ENCODE measurements at places on chromosomes 12 and 14.

GRCh38 chr12:131694116-131694838, 16.6 kb upstream of the SFSWAP start:
- DNase-seq: no peak

- no peak for DNase-seq
These were observed 606.1 kb downstream of the SLC16A7 start for GRCh38 chr12:60201891-60202290.

DNA sequence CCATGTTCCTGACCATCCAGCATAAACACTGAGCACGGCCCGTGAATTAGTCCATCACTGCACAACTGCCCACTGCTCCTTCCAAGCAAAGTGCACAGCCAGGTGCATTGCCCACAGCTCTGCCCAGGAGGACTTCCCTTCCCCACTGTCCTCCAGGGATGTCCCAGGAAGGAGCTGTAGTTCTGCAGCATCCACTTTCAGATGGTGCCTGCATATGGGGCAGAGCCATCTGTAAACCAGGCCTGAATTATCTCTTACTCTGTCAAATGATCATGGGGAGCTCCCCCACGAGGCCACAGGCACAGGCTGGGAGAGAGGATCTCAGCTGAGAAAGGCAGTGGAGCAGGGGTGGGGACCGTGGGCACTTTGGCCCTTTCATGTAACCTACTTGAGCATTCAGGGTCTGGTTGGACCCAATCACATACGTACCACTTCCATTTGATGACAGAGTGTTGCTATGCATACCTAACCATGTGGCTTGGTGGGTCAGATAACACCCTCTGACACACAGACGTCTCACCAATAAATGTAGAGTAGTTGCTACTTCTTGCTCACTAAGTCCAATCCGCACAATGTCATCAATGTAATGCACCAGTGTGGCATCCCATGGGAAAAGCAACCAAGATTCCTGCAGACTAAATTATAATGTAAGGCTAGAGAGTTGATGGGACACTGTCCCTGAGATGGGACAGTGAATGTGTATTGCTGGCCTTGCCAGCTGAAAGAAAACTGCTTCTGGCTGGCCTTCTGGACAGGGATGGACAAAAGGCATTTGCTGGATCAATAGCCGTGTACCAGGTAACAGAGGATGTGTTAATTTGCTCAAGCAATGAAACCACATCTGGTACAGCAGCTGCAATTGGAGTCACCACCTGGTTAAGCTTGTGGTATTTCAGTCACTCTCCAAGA, 113.8 kb upstream of the C14orf180 start:
- no peak for DNase-seq

- DNase-seq: no peak
These were observed 438.2 kb upstream of the FAR2 start for GRCh38 chr12:28710882-28711281.

- DNase-seq: no peak
These were observed 122.7 kb downstream of the SINHCAF start for GRCh38 chr12:31203261-31203660.

DNA sequence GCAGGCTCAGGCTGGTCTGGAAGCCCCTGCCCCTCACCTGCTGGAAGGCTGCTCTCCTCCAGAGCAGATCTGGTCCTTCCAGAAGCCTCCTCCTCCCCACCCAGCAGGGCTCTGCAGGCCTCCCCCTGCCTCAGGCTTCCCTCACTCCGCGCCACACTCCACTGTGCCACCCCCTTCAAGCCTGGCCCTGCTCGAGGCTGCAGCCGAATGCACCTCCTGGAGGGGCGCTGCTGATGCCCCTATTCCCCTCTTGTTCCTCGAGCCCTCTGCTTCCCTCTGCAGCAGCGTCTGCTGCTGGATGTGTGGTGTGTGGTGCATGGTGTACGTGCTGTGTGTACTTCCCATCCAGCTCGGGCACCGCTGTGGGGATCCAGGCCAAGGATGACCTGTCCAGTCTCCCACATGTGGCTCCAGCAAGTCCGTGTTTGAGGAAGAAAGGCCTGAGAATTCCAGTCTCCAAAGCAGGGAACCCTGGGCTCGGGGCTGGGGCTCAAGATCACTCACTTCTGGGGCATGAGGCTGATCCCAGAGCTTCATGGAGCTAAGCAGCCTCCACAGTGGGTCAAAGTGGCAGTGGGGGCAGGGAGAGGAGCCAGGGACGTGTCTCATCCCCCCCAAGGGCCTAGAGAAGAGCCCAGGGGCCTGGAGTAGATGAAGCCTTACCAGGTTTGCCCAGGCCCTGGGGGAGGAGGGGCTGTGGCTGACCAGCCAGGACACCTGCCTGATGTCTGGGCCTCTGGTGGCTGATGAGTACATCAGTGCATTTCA, 136.0 kb upstream of the C14orf180 start:
- DNase-seq: no peak

- DNase-seq: no peak
These were observed 23.1 kb downstream of the METAP2 start for GRCh38 chr12:95497031-95497430.

DNA sequence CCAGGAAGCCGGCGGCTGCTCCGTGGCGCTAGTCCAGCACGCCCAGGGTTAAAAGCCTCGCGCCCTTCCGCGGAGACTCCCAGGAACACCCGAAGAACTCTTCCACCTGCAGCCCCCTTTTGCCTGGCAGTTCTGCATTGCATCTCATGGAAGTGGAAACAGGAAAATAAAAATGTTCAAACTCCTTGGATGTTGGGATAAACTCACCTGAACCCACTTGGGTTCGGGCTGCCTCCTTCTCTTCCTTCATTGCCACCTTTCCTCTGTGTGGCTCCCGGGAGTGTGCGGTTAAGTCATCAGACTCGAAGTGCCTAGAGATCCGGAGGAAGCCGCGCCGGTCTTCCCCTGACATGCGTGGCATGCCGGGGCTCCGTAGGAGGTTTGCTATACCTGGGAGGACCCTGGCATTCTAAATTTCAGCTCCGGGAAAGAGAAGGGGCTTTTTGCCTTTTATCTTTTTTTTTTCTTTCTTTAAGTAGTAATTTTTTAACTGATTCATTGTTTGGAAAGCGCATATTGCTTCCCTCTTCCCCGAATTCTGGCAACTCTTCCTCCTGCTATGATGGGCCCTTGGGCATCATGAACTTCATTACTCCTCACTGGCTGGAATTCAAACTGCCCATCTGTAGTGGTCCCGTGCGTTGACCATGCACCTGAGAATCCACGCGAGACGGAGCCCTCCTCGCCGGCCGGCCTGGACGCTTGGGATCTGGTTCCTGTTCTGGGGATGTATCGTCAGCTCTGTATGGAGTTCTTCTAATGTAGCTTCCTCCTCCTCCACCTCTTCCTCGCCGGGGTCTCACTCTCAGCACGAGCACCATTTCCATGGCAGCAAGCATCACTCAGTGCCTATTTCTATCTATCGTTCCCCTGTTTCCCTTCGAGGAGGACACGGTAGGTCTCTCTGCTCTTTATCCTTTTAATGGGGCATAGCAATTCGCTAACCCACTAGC, 931.4 kb downstream of the DIO2 start:
- no peak for DNase-seq

GRCh38 chr14:52950898-52951680, at the start of gene FERMT2:
TSS of gene FERMT2 (minus strand) at chr14:52951050. CDS start at chr14:52950568, 482 bp downstream.
- DNase-seq: no peak

GRCh38 chr12:6840761-6841515, at the start of gene GNB3:
TSS of gene GNB3 (plus strand) at chr12:6840925. CDS start at chr12:6841288, 363 bp downstream.
- DNase-seq: no peak

GRCh38 chr12:9113296-9113986, 2.3 kb downstream of the A2M start:
- no peak for DNase-seq

GRCh38 chr14:105107781-105108515, 42.7 kb upstream of the GPR132 start:
- DNase-seq: no peak

DNA sequence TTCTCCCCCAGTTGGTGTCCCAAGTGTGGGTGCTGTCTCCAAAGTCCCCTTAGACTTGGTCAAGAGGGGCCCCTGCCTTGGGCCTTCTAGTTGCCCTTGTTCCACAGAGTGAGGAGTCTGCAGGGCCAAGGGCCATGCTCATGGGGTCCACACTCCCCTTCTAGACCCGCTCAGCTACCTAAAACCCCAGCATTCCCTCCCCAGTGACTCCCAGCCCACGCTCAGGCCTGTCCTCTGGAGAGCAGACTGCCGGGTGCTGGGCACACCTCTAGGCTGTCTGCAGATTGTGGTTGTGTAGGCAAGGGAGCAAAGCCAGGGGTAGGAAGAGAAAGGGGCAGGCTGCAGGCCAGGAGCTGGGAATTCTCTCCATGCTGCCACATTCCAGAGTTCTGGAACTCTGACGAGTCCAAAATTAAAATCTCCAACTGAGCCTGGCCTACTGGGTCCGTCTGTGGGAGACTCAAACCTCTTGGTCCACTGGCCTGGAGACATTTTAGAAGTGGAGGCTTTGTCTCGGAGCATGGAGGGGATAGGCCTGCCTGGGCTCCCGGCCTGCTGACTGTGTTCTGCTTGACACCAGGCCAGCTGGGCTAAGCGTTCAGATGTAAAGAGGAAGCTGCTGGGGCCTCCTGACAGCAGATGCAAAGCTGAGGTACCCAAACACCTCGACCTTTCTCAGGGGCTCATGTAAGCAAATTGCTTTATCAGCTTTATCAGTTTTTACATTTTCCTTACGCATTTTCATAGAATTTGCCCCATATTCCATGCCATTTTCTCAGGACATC, 13.7 kb upstream of the KRT5 start:
- DNase-seq: no peak

- DNase-seq: no peak
These were observed 15.8 kb upstream of the NPFF start for GRCh38 chr12:53523131-53523530.

- no peak for DNase-seq
These were observed at the start of gene SLC10A1 for GRCh38 chr14:69796797-69797500. TSS of gene SLC10A1 (minus strand) at chr14:69797241. CDS start at chr14:69797155, 86 bp downstream.

GRCh38 chr14:89481196-89481595, 64.2 kb upstream of the FOXN3 start:
- no peak for DNase-seq

- no peak for DNase-seq
These were observed 121.0 kb downstream of the FBXL14 start for GRCh38 chr12:1473418-1473817.

- DNase-seq: no peak
These were observed 90.2 kb upstream of the TMTC2 start for GRCh38 chr12:82596483-82596882.

DNA sequence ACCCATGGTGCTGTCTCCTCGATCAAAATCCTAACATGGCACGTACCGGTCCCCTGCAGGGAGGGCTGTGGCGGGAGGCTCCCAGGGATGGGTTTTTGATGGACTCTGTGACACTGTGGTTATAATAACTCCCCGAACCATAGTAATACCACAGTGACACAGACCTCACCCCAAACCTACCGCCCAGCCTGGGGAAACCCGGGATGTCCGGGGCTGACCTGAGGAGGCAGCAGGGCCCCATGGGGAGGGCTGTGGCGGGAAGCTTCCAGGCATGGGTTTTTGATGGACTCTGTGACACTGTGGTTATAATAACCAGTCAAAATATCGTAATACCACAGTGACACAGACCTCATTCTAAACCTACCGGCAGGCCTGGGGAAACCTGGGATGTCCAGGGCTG, 378.0 kb downstream of the TMEM121 start:
- DNase-seq: no peak

DNA sequence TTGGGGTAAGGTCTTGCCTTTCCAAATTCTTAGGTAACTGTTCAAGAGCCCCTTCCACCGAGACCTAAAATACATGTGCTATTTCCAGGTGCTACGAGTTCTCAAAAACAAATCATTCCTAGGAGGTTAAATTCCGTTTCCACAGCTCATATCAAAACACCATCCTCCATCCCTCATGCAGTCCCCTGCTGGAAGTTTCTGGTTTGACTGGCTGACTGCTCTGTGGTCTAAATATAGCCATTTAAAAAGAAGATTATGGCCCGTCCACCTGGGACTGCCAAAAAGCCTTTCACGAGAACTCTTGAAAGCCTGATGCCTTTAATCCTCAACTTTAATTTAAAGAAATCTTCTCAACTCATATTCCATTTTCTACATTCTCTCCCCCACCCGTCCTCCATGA, 201.5 kb upstream of the MYL2 start:
- no peak for DNase-seq

GRCh38 chr12:60100852-60101251, 505.0 kb downstream of the SLC16A7 start:
- DNase-seq: no peak

- DNase-seq: no peak
These were observed 49.2 kb downstream of the CDC42BPB start for GRCh38 chr14:103008126-103008525.

DNA sequence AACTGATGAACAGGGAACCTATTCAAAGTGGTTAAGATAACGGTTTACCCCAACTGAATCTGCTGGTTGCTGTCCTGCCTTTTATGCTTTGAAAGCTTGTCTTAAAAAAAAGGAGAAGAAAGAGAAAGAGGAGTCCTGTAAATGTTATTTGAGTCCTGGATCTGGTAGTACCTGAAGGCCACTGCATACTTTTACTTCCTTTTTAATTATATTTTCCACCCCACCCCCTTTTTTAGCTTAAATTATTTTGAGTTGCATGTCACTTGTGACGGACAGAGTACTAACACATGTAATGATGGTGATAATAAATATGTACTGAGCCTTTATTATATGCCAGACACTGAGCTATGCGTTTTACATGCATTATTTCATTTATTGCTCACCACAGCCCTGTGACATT, 2.5 kb upstream of the AMIGO2 start:
- DNase-seq: no peak

DNA sequence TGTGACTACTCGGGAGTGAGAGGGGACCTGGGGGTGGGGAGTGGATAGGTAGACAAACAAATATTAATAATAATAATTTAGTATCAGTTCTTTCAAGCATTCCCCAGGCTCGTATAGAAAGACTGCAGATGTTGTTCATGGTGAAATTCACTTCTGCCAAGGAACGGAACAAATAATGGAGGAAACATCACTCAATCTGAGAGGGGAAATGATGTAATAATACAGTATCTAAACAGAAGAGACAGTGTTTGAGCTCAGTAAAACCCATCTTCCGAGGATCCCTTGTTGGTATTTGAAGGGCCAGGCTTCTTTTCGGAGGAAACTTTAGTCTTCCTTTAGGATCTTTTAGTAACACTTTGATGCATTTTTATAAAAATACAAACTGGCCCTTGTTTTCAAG, 114.2 kb downstream of the KCNK10 start:
- no peak for DNase-seq

DNA sequence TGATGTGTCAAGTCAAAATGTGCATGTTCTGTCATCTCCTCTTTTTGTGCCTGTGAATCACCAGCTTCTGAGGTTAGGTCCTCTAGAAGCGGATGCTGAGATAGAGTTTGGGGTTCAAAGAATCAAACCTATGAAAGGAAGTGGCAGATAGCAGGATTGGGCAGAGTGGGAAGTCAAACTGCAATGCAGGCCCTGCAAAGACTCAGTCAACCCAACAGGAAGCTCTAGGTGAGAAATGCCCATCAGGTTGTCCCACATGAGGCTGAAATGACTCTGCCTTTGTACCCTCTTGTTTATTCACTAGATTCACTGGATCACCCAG, 4.5 kb upstream of the MIA2 start:
- DNase-seq: no peak

- DNase-seq: no peak
These were observed 80.8 kb downstream of the SLC25A21 start for GRCh38 chr14:37091651-37092050.

- DNase-seq: no peak
These were observed 25.0 kb upstream of the KCNA5 start for GRCh38 chr12:5018677-5019076.

GRCh38 chr14:48690349-48690748, 895.8 kb downstream of the RPS29 start:
- DNase-seq: no peak

- no peak for DNase-seq
These were observed 26.1 kb downstream of the NRXN3 start for GRCh38 chr14:78196323-78196722.
